ENCODE measurements at places on chromosomes 2 and 18. TPM values are rescaled to one million over a fixed set of nuclear protein-coding genes. Genes with fewer than 3 reads are reported as not detected.

The DSC3 gene
- total RNA-seq, result 1.2 TPM

The ANKRD62 gene
- not detected for total RNA-seq

The ABCB11 gene
- total RNA-seq, result 0.03 TPM

The GKN2 gene
- 3.5 TPM for total RNA-seq

The CERKL gene
- 0.13 TPM for total RNA-seq

The MOGAT1 gene
- not detected for total RNA-seq

The IL36A gene
- not detected for total RNA-seq

The CREG2 gene
- 14.2 TPM for total RNA-seq

The RAB27B gene
- total RNA-seq, result 9.0 TPM

The CD28 gene
- total RNA-seq, result not detected

The MAIP1 gene
- 38.0 TPM for total RNA-seq

The CPS1 gene
- total RNA-seq, result 10.4 TPM

The KATNAL2 gene
- total RNA-seq, result 1.5 TPM

The HAUS1 gene
- 34.8 TPM for total RNA-seq

The ADCYAP1 gene
- not detected for total RNA-seq

The ZBTB7C gene
- total RNA-seq, result 0.33 TPM

The PRKCE gene
- 9.6 TPM for total RNA-seq

The PLGLB1 gene
- 0.30 TPM for total RNA-seq

The SLC8A1 gene
- 0.26 TPM for total RNA-seq

The TUBA4B gene
- total RNA-seq, result not detected

The SF3B1 gene
- total RNA-seq, result 131 TPM
